ENCODE measurements at places on chromosomes 13 and 19.

DNA sequence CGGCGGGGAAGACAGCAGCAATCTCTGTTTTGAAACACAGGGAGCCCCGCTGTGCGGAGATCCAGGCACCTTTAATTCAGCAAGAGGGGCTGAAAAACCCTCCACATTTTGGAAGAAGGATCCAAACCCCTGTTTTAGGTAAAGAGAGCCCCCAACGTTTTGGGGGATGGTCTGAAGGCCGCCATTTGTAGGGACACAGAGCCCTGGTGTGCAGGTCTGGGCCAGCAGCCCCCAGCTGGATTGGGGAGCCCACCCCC, 3.5 kb upstream of the HOOK2 start:
- no peak for DNase-seq

- peak; percentile 70 for DNase-seq
Measured at GRCh38 chr19:49019242-49019932, 2.5 kb upstream of the LHB start.

DNA sequence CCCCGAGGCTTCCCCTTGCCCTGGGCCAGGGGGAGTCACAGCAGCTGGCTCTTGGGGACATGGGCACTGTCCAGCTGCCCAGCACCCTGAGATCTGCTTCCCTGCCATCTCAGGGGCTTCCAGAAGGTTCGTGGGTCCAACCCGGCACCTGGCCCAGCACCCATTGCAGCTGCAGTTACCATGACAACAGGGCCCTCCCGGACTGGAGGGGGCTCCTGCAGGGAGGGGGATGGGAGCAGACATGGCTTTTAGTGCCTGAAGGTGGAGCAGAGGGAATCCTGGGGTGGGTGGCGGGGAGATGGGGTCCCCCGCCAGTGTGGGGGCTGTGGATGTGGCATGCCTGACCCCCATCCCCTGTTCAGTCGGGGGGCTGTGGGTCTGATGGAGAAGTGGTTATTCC, 14.7 kb downstream of the PIN1 start:
- no peak for DNase-seq

- DNase-seq, result no peak
Measured at GRCh38 chr19:9075064-9075949, 11.6 kb upstream of the OR1M1 start.

GRCh38 chr13:20332361-20333096, 100.4 kb upstream of the GJB6 start:
- no peak for DNase-seq

- DNase-seq, result no peak
Measured at GRCh38 chr19:39155114-39155700, 29.6 kb downstream of the PAK4 start.

DNA sequence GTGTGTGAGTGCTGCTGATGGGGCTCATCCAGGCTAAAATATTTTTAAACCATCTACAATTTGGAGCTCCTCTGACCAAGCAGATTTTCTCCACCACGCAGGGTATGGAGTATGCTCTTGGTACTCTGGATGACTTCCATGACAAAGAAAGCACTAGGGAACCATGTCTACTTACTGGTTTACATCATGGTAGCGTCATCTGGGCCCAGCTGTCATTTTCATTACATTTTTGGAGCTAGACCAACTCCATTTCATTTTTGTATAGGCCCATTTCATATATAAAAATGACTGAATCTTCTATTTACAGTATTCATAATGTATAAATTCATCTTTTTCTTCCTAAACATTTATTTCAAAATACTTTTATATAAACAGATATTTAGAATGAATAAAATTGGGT, 184.4 kb downstream of the DNAJC3 start:
- no peak for DNase-seq

GRCh38 chr13:113499936-113500335, 9.4 kb upstream of the DCUN1D2 start:
- DNase-seq, result no peak

DNA sequence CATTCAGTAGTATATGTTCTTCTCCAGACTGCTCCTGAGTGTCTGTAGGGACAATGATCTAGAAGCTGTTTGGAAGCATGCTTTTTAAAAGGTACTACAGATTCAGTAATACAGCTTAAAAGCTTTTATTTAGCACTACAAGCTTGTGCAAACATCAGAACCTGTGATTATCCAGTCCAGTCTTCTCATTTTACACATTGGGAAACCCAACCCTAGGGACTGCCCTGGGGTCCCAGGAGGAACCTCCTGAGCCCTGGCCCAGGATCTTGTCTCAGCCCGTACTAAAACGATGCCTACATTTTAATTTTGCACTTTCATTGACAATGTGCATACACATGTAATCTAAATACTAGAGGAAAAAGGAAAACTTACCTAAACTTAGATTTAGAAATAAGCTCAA, 12.5 kb downstream of the DOCK9 start:
- DNase-seq, result no peak

DNA sequence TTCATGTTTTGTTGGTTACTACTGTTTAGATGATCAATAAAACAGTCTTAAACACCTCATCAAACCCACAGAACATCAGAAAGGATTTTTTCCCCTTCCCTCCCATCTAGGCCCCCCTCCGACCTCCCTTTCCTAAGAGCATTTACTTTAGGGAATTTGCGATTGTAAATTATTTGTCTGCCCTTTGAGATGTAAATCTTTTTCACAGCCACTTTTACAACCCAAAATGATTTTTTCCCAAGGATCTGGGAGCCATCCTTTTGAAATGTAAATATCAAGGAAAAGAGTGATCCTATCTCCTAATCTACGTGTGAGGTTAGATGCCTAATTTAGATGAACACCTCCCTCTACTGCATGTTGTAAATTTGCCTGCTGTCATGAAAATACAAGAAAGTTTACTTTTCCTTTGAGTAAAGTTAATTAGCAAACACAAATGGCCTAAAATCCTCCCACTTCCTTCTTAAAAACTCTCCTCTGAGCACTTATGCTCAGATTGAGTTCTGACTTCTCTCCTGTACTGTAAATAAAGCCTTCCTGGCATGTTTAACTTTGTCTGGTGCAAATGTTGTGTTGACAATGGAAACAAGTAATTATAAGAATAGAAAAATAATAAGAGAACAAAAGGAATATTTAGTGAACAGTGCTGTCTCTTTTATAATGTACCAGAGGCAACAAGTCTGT, 1646.9 kb upstream of the SPRY2 start:
- no peak for DNase-seq

GRCh38 chr19:51251468-51251820, 564 bp downstream of the SIGLECL1 start:
- DNase-seq, result no peak

DNA sequence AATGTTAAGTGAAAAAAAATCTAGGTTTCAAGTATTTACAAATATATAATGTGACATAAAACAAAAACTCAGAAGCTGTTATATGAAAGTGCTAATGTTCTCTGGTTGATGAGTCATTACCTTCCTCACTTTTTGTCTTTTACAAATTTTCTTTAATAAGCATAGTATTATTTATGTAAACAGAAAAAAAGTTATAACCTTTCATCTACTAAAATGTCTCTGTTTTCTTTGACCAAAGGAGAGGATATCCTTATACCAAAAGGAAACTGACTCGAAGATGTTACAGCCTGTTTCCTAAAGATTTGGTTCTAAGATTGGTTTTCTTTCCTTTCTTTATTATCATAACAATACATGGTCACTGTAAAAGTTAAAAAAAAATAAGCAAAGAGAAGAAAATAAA, 38.0 kb downstream of the RCBTB2 start:
- no peak for DNase-seq

- no peak for DNase-seq
Measured at GRCh38 chr13:79519255-79519654, 38.3 kb downstream of the NDFIP2 start.

DNA sequence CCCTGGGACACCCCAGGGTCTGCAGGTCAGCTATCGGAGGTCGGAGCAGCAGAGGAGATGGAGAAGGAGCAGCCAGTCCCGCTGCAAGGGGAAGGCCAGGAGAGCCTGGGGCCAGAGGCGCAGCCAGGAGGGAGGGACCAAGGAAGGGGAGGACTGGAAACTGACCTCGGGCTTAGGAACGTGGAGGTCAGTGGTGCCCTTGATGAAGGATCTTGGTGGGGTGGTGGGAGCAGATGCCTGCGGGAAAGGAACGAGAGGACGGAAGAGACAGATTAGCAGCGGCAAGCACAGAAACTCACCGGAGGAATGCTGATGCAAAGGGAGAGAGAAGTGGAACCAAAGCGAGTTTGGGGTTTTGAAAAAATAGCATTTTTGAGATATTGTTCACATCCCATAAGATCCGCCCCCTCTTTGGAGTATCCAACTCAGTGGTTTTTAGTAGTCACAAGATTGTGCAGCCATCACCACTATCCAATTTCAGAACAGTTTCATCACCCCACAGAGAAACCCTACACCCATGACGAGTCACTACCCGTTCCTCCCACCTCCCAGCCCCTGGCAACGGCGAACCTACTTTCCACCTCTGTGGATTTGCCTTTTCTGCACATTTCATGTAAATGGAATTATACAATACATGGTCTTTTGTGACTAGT, 22.1 kb downstream of the PLEKHF1 start:
- DNase-seq, result no peak

GRCh38 chr13:22883262-22883840, 297.4 kb upstream of the SGCG start:
- no peak for DNase-seq

- no peak for DNase-seq
Measured at GRCh38 chr13:33110713-33111413, 94.6 kb downstream of the KL start.

DNA sequence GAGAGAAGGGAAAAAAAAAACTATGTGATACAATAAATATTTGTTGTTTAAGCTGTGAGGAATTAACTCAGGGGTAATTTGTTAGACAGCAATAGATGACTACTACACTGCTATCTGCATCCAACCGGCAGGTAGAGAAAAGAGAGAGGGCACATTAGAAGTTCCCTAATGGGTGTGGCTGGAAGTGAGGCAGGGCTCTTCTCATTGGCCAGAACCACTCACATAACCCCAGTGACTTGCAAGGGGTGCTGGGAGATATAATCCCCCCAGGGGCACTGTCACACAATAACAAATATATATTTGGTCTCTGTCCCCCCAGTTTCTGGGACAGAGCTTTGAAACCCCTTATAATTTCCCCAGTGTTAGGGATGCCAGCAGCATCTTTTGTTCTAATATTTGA, 24.3 kb downstream of the FGF21 start:
- no peak for DNase-seq

GRCh38 chr19:2964874-2965273, 12.5 kb upstream of the TLE6 start:
- no peak for DNase-seq

- DNase-seq, result peak; percentile 71
Measured at GRCh38 chr19:12666265-12667048, at the start of the genes MAN2B1 and WDR83. Gene MAN2B1, minus strand, starts transcription at chr19:12666742. Its CDS starts 41 bp downstream, at chr19:12666701. Gene WDR83, plus strand, starts transcription at chr19:12666807. Its CDS starts 2,984 bp downstream, at chr19:12669791.

DNA sequence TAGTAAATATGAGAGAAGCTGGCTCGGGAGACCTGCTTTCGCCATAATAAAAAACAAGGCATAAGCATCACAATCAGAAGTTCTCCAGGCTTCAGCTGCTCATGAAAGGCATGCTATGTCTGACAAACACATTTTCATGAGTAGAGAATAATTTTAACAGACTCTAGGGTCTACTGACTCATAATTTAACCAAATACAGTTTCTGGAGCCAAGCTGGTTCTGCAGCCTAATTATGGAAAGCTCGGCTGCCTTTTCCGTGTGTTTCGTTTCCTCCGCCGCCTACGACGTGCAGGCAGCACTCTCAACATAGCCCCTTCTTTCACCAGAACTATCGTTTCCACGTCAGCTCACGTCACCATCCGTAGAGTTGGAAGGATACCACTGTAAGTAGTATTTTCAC, 5.7 kb downstream of the MCF2L start:
- DNase-seq, result no peak

- no peak for DNase-seq
Measured at GRCh38 chr13:83184819-83185218, 697.5 kb downstream of the SLITRK1 start.

DNA sequence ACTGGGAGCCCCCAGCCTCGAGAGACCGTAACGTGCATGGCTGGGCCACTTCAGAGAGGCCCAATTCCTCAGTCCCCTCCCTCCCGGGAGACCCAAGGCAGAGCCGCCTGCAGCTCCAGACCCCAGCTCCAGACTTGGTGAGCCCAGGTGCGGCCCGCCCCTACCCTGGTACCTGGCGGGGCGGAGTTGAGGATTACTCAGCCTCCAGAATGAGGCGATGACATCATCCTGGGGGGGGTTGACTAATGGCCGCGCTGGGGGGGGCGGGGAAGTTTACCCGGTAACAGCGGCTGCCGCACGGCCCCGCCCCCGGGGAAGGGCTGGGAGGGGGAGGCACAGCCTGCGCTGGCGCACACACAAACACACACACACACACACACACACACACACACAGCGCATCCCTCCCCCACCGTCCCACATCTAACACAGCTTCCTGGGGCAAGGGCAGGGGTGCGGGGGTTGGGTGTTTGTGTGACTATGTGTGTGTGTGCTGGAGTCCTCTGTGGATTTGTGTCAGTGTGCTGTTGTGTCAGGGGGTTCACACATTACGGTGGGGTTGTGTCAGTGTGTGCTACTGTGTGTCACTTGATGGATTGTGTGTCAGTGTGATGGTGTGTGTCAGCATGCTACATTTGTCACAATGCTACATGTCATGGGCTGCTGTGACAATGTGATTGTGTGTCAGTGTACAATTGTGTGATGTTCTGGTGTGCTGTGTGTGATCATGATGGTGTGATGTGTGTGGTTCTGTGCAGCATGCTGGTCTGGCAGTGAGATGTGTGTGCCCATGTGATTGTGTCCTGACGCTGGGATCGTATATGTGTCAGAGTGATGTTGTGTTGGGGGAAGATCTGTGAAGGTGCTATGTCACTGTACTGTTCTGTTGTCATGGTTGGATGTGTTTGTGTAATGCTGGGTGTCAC, 10.3 kb upstream of the BBC3 start:
- peak; percentile 77 for DNase-seq

GRCh38 chr13:27926644-27927434, 7.0 kb downstream of the PDX1 start:
- DNase-seq, result no peak

- no peak for DNase-seq
Measured at GRCh38 chr19:2795827-2796658, 10.7 kb downstream of the THOP1 start.

DNA sequence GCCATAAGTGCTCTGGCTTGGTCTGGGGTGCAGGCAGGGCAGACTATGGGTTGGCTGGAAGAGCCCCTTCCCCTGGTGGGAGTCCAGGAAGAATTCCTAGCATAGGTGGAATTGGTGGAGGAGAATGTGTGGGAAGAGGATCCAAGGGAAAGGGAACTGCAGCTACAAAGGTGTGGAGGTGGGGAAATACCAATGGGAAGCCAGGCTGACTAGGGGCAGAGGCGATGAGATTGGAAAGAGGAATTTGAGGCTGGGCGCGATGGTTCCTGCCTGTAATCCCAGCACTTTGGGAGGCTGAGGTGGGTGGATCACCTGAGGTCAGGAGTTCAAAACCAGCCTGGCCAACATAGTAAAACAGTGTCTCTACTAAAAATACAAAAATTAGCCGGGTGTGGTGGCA, 4.8 kb upstream of the SDHAF1 start:
- DNase-seq, result no peak

DNA sequence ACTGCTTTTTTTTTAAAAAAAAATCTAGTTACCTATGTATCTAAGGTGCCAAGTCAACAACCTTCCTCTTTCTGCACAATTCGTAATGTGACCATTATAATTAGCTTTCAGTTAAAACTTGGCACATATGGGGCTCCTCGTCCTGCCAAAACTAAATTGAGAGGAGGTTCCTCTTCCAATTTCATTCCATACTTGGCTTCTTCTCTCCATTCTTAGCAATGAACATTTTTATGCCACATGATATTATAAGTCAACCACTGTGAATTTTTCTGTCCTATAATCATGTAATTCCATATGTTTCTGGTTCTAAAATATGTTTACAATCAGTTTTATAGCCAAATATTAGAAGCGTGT, 177.0 kb downstream of the DCLK1 start:
- no peak for DNase-seq

- no peak for DNase-seq
Measured at GRCh38 chr13:113794764-113795173, 35.7 kb downstream of the TMEM255B start.

GRCh38 chr13:30863796-30864195, 42.3 kb upstream of the MEDAG start:
- DNase-seq, result no peak
